Mammary epithelial cell (primary cell): ENCODE measurements at places on chromosomes 2 and 18.

- peak; percentile 41 for DNase-seq
These were observed 78.8 kb upstream of the TTC39C start for GRCh38 chr18:23935804-23936203.

- no peak for DNase-seq
These were observed 218.0 kb upstream of the CWC22 start for GRCh38 chr2:180225118-180225517.

GRCh38 chr2:2715036-2715818 is 384.2 kb upstream of the MYT1L start:
- no peak for DNase-seq

GRCh38 chr18:67496469-67496868 is 20.1 kb downstream of the DSEL start:
- DNase-seq, result no peak

DNA sequence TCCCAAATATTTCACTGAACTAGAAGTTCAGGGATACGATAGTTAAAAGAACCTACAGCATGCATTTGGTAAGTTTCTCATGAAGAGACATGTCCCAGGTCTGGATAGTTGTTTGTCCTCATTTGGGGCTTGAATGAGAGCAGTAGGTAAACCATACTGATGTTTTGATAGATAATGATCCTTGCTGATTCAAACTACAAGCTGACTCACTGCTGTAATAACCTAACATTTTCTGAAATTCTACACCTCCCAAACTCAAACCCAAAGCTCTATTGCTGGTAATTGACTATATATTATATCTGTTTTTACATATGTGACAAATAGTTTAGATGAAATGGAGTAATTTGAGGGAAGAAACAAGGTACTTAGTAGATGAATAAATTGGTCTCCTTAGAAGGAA is 154.1 kb upstream of the BOD1L2 start:
- DNase-seq, result peak; percentile 70

DNA sequence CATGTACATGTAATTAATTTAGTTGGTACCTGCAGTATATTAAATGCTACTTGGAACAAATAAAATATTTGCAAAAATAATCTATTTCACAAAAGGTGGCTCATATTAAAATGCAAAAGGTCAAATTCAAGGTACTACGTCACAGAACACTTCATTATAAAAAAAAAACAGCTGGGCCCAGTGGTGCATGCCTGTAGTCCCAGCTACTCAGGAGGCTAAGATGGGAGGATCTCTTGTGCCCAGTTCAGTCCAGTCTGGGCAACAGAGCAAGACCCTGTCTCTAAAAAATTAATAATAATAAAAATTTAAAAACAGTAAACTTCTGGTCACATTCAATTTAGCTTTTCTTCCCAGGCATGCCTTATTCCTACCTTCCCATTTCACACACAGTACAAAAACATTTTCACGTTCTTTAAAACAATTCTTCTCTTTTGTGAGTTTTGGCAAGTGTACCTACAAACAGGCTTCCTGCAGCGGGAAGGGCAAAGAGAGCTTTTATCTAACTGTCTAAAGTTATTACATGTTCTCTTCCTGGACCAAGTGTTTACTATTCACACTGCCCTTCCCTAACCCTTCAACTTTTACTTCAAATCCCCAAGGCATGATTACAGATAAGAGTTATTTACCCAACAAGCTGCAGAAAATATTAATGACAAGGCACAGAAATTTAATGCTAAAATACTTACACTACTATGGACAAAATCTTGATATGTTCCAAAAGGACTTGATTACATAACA is 10.7 kb downstream of the BAZ2B start:
- no peak for DNase-seq

DNA sequence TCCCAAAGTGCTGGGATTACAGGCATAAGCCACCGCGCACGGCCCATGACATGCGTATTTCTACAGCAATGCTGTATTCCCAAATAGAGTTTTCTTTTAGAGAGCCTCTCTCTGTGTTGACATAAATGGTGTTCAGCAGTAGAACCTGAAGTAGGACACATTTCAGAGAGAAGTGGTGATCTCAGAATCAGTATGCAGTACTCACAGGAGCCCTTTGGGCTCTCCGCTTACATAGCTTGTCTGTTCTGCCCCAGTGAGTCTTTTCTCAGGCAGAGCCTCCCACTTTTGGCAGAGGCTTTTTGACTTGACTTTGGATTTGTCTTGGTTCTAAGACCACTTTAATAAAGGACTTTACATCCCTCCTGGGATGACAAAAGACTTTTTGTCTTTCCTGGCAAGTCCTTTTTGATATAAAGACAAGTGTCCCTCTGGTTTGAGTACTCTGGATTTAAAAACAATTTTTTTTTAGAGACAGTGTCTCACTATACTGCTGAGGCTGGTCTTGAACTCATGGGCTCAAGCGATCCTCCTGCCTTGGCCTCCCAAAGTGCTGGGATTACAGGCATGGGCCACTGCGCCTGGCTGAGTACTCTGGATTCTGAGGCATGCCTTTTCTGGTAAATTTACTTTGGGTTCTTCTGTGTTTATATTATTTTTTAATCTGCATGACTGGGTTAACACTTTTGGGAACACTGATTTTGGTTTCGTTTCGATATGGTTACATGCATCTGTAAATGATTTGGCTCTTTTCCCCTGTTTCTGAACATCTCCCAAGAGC is 113.3 kb downstream of the SMAD2 start:
- DNase-seq, result no peak

DNA sequence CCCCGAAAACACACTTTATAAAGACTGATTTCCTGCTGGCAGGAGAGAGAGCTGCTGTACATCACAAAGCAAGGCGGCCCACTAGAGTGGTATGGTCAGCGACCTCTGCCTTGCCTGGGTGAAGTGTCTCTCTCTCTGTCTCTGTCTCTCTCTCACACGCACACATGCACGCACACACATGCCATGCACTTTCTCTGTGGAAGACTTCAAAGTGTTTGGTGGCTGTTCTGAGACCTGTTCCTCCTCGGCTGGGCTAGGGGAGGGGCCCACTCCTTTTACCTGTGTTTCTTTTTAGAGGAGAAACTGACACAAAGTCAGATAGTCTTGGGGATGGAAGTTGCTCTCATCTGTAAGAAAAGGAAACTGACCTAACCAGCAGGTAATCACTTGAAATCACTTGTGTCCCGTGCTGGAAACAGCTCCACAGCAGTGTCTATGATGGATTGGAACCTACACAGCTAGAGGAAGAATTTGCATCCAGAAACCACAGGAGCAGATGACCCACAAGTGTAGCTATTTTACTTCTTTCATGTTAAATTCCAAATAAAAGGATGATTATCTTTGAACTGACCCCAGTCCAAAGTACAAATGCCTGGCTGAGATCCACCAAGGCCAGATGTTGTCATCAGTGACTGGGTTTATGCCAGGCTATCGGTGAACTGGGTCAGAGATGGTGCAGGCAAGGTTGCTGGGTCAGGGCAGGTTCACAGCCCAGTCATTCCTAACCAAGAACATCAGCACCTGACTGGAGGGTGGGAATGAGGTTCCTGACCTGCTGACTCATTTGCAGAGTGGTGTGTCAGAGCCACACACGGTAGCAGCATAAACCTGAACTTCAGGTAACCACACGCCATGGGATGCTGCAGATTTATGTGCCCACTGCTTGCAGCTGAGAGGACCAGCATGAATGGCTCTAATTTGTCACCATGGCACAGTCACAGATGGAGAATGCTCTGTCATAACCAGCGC is 63.0 kb downstream of the NPAS2 start:
- peak; percentile 91 for DNase-seq

DNA sequence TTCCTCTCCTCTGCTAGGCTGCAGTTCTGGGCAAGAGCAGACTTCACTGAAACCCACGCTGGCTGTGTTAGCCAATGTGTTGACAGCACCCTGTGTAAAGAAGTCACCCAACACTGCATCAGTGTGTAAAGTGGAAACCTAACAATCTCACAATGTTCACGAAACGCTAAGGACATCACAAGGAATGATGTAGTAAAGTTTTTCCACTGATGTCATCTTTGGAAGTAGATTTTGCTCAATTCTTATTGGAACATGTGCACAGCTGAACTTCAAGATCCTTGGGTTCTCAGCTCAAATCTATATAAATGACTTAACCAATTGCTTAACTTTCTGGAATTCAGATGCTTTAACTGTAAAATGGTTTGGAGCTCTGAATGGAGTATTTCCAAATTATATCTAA is 1112.5 kb downstream of the TSN start:
- no peak for DNase-seq

DNA sequence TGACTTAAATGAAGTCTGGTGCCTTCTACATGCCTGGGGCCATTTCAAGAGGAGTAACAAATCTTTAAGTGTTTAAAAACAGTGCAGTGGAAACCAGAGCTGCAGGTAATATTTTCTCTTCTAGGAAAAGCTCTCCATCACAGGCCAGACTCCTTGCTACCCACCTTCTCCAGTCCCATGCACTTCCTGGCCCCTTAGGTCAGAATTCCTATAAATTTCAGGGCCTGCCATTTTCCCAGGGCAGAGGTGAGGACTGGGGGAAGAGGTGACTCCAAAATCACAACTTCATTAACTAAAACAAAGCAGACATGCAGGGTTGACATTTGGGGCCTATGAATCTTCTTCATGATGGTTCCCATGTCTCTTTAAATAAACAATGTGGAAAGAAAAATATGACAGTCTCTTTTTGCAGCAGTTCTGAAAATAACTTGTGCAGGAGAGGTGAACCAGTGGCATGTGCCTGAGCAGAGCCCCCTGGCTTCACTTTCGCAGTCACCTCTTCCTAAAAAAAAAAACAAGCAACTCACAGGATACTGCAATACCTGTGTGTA is 63.7 kb upstream of the TANC1 start:
- DNase-seq, result no peak

DNA sequence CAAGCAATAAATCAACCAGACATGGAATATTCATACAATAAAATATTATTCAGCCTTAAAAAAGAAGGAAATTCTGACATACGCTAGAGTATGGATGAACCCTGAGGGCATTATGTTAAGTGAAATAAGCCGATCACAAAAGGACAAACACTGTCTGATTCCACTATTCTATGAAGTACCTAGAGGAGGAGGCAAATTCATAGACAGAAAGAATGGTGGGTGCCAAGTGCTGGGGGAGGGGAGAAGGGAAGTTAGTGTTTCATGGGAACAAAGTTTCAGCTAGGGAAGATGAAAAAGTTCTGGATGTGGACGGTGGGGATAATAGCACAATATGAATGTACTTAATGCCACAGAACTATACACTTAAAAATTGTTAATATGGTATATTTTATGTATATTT is 19.8 kb downstream of the SMAD7 start:
- DNase-seq, result no peak

DNA sequence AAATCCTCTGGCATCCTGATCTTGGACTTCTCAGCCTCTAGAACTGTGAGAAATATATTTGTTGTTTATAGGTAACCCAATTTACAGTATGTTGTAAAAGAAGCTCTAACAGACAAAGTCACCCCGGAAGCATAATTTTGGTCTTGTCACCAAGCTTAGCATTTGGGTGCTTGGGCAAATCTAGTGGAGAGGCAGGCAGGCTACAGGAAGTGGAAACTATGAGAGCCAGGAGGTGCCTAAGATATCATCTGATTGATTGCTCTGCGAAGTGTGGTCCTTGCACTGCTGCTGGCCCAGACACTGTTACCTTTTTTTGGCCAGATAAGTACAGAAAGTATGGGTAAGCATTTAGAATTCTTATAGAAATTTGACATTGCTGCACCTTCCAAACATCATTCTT is 102.9 kb downstream of the CDC42EP3 start:
- no peak for DNase-seq

- DNase-seq, result no peak
These were observed 261.3 kb downstream of the PID1 start for GRCh38 chr2:229009816-229010215.

DNA sequence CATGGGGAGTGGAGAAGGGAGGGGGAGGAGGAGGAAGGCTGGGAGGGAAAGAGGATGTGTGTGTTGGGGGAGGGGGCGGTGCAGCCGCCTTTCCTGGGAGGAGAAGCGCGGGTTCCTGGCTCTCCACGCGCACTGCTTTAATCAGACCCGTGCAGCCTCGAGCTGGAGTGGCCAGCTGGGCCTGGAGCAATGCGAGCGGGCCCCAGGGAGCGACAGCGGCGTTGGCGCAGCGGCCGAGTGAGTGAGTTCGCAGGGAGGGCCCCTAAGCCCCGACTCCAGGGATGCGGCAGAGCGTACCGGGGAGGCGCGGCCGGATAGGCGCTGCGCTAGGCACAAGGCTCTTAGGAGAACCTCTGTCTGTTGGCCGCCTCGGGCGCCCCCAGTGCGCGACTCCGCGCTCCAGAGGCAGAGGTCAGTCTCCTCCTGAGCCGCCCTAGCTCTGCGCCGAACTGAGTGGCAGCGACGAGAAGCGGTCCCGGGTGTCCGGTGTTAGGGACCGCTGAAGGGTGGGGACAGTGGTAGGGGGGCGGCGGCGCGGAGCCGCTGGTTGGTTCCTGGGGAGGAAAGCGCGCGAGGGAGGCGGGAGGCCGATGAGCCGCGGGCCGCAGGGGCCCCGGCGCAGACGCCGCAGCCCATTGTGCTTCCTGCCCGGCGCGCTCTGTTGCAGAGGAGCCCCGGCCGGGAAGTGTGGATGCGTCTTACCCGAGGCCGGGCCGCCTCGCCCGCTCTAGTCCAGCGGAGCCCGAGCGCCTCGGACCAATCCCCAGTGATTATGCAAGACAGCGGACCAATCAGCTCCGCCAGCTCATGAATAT is 455 bp upstream of the DLX1 start:
- DNase-seq, result peak; percentile 97

- peak; percentile 61 for DNase-seq
These were observed 45.3 kb downstream of the SMAD7 start for GRCh38 chr18:48905513-48905912.

GRCh38 chr2:198499539-198499938 is 695.1 kb downstream of the PLCL1 start:
- DNase-seq, result no peak

- peak; percentile 86 for DNase-seq
These were observed 67.5 kb downstream of the TANC1 start for GRCh38 chr2:159035790-159036411.

GRCh38 chr18:40018266-40018665 is 1936.8 kb upstream of the PIK3C3 start:
- DNase-seq, result no peak

- no peak for DNase-seq
These were observed 79.5 kb upstream of the ALPP start for GRCh38 chr2:232299084-232299483.

DNA sequence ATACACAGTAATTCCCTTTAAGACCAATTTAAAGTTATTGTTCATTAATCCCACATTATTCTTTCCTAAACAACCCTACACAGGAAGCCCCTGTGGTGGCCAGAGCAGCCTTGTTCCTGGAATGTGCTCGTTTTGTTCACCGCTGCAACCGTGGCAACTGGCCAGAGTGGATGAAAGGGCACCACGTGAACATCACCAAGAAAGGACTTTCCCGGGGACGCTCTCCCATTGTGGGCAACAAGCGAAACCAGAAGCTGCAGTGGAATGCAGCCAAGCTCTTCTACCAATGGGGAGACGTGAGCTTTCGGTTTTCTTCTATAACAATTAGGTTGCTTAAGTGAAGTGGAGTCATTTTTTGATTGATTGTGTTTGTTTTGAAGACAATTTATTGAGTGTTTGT is 101.0 kb downstream of the UNC80 start:
- no peak for DNase-seq

- peak; percentile 100 for DNase-seq
These were observed 5.4 kb upstream of the ITGB6 start for GRCh38 chr2:160205505-160205904.
